ENCODE measurements at places on chromosomes 16 and 17.

GRCh38 chr16:3478242-3478925 is 16.9 kb downstream of the C16orf90 start:
- DNase-seq, result no peak

DNA sequence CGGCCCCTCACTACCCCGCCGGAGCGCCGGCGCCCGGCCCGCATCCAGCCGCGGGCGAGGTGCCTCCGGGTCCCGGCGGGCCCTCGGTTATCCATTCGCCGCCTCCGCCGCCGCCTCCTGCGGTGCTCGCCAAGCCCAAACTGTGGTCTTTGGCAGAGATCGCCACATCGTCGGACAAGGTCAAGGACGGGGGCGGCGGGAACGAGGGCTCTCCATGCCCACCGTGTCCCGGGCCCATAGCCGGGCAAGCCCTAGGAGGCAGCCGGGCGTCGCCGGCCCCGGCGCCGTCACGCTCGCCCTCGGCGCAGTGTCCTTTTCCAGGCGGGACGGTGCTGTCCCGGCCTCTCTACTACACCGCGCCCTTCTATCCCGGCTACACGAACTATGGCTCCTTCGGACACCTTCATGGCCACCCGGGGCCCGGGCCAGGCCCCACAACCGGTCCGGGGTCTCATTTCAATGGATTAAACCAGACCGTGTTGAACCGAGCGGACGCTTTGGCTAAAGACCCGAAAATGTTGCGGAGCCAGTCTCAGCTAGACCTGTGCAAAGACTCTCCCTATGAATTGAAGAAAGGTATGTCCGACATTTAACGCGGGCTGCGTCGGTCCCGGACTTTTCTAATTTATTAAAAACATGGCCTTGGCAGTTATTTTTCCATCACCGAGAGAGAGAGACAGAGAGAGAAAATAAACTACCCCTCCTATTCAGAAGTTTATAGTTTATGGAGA is 2.8 kb downstream of the IRX5 start:
- no peak for DNase-seq

GRCh38 chr16:1244881-1245280 is 4.4 kb downstream of the TPSAB1 start:
- DNase-seq, result no peak

DNA sequence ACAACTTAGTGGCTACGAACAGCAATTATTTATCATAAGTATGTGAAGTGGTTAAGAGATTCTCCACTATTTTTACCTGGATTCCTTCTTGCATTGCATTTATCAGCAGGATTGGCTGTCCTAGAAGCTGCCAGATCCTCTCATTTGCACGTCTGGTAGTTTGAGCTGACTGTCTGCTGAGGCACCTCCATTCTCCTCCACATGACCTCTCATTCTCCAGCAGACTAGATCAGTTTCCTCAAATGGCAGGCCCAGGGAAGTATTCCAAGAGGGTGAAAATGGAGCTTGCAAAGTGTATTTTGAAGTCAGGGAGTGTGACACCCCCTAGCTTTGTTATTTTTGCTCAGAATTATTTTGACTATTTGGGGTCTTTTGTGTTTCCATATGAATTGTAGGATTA is 870.1 kb downstream of the CDH11 start:
- DNase-seq, result peak; percentile 14

GRCh38 chr16:78290872-78291591 is 191.6 kb downstream of the WWOX start:
- no peak for DNase-seq

DNA sequence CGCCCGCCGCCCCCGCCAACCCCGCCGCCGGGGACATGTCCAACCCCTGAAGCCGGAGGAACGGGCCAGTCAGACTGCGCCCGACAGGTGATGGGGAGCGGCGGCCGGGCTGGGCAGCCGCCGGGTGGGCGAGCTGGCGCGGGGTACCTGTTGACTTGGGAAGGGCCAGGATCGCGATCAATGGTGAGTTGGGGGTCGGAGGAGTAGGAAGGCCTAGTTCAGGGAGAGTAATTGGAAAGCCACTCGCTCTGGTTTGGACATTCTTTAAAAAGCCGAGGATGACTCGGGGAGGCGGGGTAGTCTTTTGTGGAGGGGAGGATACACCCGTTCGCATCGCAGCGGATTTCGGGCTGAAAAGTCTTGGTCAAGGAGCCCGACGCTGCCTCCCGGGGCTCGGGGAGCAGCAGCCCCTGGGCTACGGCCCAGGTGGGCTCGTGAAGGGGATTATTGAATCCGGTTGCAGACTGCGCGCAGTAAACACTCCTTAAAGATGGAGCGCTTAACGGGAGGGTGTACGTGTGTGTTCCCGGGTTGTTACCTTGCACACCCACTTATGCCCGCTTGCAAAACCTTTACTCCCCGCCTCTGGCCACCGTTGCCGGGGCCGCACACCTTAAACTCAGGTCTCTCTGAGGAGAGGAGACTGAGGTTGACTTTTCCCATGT is 123.8 kb downstream of the GOSR1 start:
- DNase-seq, result peak; percentile 22

DNA sequence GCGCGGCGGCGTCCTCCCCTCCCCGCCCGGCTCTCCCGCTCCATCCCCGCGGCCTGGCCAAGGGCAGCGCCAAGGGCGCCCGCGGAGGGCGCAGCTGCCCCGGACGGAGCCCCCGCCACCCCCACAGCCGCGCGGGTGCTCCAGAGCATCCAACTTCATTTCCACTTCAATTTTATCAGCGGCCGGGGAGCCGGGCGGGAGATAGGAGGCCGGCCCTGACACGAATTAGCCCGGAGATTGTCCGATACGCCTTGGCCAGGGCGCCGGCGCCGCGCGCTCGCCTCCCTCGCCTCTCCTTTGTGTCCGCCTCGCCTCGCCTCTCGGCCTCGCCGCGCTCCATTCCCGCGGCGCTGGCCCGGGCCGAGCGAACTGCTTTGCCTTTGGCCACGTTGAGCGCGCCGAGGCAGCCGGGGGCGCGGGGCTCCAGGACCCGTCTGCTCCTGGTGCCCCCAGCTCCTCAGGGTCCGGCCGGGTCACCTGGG is 129.1 kb upstream of the LHX1 start:
- no peak for DNase-seq

DNA sequence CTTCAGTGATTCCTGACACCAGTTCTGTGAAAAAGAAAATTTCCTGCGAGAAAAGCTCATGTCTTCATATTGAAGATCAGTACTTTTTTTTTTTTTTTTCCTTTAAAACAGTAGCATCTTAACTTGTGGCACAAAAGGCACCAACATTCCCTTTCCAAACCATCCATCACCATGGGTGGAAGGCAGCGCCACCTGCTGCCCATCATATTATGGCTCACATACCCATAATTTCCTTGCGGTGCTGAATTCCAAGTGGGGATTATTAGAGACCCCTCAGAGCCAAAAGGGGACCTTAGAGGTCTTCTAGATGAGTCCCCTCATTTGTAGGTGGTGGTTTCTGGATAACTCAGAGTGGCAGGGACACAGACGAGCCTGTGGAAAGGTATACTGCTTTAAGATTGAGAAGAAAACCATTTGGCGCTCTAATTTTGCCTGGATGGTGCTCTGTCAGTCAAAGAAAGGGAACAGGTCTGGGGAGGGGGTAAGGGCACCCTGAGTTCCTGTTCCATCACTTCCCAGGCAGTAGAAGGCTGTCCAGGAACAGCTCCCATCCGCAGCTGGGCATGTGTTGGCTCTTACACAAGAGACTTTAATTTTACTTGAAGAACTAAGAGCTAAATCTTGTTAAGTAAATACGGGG is 7.9 kb upstream of the SOST start:
- peak; percentile 56 for DNase-seq

DNA sequence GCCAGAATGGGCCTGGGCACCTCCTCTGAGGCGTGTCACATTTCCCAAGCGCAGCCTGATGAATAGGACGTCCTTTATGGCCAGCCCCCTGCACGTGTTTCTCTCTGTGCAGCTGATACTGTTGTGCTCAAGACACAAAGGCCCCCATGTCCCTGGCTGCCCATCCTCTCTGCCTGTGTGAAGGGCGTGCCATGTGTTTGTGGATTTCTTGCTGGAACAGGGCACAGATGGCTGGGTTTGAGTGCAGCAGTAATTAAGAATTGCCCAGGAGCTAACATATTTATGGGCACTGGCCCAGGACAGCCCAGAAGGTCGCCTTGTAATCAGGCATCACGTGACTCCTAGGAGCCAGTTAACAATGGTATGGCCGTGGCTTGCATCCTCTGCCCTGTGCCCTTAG is 181.1 kb downstream of the CCDC182 start:
- DNase-seq, result peak; percentile 39

- peak; percentile 4 for DNase-seq
Observed at GRCh38 chr17:67059372-67059771, 15.0 kb downstream of the CACNG1 start.

- DNase-seq, result no peak
Observed at GRCh38 chr17:79220713-79221291, 146.2 kb downstream of the ENGASE start.

- DNase-seq, result no peak
Observed at GRCh38 chr17:79136596-79136995, 62.0 kb downstream of the ENGASE start.

- peak; percentile 46 for DNase-seq
Observed at GRCh38 chr17:81939881-81940385, 2.8 kb upstream of the PYCR1 start.

DNA sequence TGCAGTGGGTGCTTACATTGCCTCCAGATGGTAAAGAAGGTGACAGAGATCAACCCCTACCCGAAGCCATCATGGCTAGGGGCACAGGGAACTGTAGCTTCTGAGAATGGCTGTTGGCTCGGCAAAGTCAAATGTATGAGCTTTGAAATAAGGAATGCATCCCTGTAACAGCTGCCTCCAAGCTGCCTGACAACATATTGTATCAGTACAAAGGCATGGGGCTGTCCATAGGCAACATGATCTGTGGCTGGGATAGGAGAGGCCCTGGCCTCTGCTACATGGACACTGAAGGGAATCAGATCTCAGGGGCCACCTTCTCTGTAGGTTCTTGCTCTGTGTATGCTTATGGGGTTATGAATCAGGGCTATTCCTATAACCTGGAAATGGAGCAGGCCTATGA is 119.2 kb upstream of the NETO2 start:
- no peak for DNase-seq

DNA sequence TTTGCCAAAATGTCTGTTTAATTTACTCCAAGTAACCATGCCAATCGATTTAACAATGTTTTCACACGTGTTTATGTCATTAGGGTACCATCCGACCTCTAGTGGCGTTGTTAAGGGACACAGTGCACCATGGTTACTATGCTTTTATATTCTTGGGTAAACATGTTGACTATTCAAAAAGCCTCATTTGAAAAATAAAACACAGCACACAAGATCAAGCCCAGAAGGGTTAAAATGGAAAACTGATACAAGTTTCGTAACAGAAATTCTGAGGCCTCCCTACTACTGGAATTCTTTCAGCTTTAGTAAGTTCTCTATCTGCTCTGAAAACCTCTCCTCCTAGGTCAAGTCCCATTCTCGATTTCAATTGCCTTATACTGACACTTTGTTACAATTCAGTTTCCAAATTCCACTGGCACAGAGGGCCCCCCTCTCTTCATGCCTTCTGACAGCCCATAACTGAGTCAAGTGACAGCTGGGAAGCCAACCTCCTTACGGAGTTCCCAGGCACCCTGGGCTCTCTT is 2.1 kb downstream of the CFAP20 start:
- DNase-seq, result peak; percentile 70

- DNase-seq, result no peak
Observed at GRCh38 chr16:60170196-60170595, 1436.1 kb upstream of the GOT2 start.

- DNase-seq, result no peak
Observed at GRCh38 chr17:3894911-3895343, 2.1 kb upstream of the CAMKK1 start.

- no peak for DNase-seq
Observed at GRCh38 chr16:75087375-75087979, 29.1 kb downstream of the LDHD start.

DNA sequence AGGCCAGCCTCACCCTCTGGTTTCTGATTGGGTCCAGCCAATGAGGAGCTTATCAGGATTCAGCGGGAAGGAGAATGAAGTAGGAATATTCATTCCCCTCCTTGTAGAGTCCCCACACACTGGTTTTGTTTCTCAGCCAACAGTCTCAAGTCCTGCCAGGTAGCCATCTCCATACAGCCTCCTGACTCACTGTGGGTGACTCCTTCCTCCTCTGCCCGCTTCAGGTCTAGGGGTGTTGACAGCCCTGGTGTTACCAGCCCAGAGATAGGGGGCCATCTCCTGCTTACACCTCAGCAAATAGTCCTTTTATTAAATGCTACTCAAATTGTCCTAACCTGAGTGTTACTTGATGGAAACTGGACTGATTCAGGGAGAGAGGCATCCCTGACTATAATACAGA is 4.0 kb upstream of the MFAP4 start:
- DNase-seq, result no peak

GRCh38 chr17:30343796-30344195 is 9.9 kb upstream of the TMIGD1 start:
- no peak for DNase-seq

DNA sequence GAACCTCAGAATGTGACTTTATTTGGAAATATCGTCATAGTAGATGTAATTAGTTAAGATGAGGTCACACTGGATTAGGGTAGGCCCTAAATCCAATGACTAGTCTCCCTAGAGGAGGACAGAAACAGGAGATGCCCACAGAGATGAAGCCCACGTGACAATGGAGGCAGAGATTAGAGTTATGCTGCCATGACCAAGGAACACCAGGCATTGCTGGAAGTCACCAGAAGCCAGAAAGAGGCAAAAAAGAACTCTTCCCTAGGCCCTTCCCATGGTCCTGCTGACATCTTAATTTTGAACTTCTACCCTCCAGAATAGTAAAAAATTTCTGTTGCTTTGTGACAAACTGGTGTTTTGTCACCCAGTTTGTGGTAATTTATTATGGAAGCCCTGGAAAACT is 49.6 kb downstream of the IKZF3 start:
- no peak for DNase-seq

GRCh38 chr16:2026461-2027023 is at the start of gene NHERF2:
TSS of gene NHERF2 (plus strand) at chr16:2026902. CDS start at chr16:2027006, 104 bp downstream.
- DNase-seq, result no peak

GRCh38 chr17:75240394-75241142 is 20.8 kb downstream of the GGA3 start:
- DNase-seq, result no peak

GRCh38 chr17:8118769-8119580 is 661 bp upstream of the ALOXE3 start:
- DNase-seq, result peak; percentile 90

DNA sequence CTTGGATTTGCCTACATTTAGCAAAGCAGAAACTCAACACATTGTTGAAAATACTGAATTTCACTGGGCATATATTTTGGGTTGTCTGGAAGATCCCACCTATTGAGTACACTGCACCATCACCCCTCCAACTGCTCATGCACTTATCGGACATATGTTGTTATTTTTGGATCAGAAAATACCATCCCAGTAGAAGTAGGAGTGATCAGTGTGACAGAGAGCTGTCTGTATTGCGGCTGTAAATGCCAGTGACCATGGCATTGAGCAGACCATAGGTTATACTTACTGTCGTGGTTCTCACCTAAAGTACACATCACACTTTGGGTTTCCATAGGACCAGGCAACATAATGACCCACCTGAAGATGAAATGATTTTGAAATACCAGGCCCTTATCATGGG is 264.7 kb downstream of the CDH13 start:
- no peak for DNase-seq

GRCh38 chr16:2229632-2230250 is 6.3 kb downstream of the E4F1 start:
- DNase-seq, result no peak

All from pons (tissue), 1 donor.